NCI-H2081 (cell line): ENCODE measurements at places on chromosomes 1 and 21.
A peak's percentile ranks its signal among the peaks of the same experiment; 100 is the strongest.

DNA sequence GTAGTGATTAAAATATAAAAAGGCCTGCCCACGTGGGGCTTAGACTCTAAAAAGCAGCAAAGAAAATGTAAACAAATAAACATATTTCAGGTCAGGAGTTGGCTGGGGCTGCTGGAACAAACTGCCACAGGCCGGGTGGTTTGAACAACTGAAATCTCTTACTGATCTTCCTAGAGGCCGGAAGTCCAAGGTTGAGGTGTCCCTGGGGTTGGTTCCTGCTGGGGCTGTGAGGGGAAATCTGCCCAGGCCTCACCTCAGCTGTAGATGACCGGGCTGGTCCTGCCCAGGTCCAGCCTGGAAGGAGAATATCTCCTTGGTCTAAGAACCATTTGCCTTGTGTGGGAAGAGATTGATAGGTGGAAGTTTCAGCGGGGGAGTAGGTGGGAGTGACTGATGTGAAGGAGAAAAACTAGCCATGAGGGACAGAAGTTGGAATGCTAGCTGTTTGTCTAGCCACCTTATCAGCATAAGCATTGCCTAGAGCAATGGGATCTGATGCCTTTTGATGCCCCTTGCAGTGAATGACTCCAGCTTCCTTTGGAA lies 221.1 kb downstream of the DYRK1A start:
- no peak for DNase-seq

DNA sequence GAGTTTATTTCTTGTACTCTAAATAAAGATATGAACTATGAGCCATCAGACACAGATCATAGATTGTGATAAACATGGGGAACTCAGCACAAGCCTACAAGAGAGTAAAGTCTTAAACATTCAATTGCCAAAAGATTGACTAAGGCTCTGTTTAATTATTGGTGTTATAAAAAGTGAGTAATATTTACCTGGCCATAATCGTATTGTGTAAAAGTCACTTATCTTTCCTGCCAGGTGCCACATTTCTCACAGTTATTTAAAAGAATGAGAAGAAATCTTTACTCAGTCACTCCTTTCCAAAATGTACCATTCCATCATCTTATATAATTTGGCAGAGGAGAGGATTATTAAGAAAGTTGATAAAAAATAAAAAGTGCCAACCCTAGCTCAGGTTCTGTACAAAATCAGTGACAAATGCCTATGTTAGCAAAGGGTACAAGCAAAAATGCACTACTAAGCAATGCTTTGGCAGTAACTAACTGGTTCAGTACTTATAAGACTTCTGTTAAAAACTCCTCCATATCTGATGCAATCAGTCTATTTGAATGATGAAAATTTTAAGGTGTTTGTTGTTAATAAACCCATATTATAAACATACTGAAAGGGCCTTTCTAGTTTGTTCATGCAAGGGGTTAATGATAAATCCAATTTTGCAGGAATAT lies 5.8 kb upstream of the NR5A2 start:
- DNase-seq = no peak

DNA sequence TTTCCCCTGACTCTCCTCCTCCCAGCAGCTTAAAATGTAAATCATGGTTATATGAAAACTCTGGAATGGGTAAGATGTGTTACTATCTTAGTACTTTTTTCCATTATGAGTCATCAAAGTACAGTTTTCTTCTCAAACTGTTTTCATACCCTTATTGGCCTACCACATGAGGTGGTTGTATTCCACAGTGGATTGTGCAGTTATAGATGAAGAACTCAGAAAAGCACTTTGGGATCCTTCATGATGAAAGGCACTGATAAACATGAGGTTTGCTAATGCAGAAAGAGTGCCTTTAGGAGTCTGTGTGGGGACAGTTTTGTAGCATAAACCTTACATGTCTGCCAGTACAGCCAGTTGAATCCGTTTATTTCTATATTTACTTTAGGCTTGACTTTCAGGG lies 32.0 kb upstream of the MYOCOS start:
- no peak for DNase-seq

DNA sequence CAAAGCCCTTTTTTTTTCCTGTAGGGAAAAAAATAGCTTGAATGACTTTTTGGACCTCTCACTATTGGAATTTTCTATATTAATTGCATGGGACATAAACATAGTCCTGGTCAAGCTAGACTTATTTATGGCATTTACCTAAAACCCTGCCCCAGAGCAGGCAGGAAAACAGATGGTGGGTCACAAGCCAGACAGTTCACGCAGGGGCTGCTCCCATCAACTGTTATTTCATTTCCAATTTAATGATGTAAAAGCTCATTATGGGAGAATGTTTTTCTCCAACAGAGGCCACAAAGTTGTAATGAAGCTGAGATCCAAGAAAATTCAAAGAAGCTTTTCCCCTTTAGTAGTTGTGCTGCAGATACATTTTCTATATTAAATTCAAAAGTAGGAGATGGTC lies 99.2 kb downstream of the SGIP1 start:
- no peak for DNase-seq

- peak; percentile 73 for DNase-seq
Observed at GRCh38 chr1:31795801-31796621, 19.8 kb downstream of the SPOCD1 start.

- no peak for DNase-seq
Observed at GRCh38 chr21:45927851-45928850, 53.4 kb upstream of the COL6A1 start.

DNA sequence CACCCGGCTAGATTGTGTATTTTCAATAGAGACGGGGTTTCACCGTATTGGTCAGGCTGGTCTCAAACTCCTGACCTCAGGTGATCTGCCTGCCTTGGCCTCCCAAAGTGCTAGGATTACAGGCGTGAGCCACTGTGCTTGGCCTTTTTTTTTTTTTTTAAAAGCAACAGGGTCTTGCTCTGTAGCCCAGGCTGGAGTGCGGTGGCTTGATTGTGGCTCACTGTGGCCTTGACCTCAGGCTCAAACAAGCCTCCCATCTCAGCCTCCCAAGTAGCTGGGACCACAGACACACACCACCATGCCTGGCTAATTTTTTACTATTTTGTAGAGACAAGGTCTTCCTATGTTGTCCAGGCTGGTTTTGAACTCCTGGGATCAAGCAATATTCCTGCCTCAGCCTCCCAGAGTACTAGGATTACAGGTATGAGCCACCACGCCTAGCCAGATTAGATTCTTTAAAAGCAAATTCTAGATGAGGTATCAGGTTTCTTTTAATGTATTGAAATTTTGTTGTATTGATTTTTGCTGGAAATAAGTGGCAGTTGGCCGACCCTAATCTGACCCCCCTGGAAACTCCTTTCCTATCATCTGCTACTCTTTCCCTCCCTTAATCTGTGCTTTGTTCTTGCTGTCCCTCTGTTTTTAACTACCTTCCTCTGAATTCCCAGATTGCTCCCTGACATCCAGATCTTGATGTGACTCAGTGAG lies 26.6 kb downstream of the ZFYVE9 start:
- no peak for DNase-seq

- DNase-seq = no peak
Observed at GRCh38 chr1:170678027-170678600, 14.2 kb downstream of the PRRX1 start.

- DNase-seq = no peak
Observed at GRCh38 chr1:29062157-29062942, 61.4 kb downstream of the TMEM200B start.

DNA sequence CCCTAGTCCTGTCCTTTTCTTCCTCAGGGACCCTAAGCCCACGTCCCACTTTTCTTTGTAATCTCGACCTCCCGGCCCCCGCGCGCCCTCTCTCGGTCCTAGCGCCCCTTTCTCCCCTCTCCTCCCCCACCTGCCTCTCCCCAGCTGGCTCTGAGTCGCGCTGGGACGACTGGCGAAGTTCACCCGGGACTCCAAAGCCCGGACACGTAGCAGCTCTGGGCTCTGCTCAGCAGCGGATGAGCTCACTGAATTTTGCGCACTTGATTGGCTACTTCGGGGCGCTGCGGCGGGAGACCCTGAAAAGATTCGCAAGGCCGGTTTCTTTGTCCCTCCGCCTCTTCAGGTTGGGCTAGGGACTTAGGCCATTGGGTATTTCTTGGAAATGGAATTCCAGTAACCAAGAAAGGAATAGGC lies 16.3 kb upstream of the ACKR1 start:
- no peak for DNase-seq

DNA sequence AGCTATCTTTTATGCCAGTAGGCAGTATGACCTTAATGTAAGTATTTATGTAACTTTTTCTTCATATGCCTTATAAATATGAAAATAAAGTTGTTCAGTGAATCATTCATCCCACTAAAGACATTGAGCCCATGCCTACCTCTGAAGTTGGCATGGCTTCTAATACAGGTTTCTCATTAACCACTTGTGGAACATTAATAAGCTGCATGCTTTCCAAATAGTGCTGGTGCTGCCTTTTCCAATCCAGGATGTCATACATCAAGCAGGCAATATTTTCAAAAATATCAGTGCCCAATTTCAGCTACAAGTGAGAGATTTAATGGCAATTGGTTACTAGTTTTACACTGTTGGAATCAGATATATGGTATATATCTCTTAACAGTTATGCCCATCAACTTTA lies 92.0 kb downstream of the SPAG17 start:
- no peak for DNase-seq

GRCh38 chr1:113830039-113830438 lies 17.8 kb upstream of the RSBN1 start:
- DNase-seq = no peak

GRCh38 chr1:21541329-21541728 lies 32.1 kb downstream of the ALPL start:
- DNase-seq = no peak

GRCh38 chr1:14498839-14499238 lies 99.6 kb upstream of the KAZN start:
- no peak for DNase-seq

- no peak for DNase-seq
Observed at GRCh38 chr1:2985067-2985561, 36.2 kb upstream of the ACTRT2 start.

DNA sequence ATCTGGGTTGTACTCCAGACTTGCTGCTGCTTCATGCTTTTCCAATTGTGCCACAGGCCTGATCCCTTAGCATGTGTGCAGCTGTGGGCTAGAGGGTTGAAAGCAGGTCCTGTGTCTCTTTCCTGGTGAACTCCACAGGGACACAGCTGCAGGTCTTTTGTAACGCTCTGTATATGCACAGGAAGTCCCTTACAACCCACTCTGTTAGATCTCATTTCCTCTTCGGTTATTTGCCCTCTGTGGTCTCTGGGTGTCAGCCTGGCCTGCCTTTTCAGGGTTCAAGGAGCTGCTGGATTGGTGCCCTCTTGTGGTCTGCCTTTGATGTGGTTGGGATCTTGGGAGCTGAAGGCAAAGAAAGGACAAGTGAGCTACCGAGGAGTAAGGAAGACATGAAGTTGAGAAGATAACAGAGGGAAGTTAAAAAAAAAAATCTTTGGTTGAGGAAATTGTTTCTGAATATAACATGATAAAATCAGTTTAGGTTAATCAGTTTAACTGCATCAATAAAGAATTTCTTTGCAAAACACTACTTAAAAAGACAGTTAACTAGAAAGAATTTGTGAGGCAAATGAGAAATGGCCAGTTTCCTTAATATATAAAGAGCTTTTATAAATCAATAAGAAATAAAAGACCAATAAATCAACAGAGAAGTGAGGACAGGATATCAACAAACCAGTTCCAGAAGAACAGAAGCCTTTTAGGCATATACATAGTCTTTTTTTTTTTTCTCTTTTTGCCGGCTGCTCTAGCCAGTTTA lies 44.1 kb downstream of the UCK2 start:
- DNase-seq = peak; percentile 59

GRCh38 chr1:151716771-151717631 lies at the start of gene CELF3:
TSS of gene CELF3 (minus strand) at chr1:151716803. CDS start at chr1:151716020, 783 bp downstream.
- DNase-seq = peak; percentile 99

- DNase-seq = no peak
Observed at GRCh38 chr1:39733161-39733560, 5.5 kb upstream of the PPIE start.

DNA sequence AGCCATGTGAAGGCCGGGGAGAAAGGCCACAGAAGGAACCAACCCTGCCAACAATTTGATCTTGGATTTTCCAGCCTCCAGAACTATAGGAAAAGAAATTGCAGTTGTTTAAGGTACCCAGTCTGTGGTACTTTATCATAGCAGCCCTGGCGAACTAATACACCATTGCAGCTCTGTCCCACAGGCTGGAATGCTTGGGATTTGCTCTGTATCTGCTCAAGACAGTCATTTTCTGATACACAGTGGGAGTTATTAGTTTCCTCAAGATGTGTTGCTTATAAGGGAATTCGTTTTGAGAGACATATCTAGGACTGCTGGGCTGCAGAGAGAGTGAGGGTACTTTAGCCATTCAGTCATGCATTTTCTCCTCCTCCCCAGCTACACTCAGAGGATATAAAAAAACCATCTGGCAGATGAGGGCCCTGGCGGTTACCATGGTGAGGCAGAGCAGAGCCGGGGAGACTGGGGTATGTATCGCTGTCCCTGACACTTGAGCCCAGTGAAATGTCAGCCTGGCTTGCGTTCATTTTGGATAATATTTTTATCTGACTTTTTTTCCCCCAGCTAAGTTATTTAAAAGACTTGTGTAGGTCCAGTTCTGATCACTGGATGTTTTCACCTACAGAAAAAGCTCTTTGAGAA lies 104.6 kb downstream of the DIRAS3 start:
- DNase-seq = peak; percentile 5

DNA sequence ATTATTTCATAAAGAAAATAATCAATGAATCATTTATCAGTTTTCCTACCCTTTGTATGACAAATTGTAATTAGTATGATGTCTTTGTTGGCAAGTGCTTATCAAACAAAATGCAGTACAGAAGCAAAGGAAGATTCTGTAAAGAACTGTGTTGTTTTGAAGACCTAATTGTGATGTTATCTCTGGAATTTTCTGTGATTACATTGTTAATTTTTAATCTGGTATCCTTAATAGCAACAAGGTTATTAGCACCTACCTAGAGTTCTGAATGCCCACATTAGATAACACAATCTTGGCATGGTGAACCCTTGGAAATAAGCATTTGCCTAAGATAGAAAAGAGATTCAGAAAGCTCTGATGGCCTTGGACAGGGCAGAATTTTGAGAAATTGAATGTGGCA lies 274.1 kb upstream of the ST6GALNAC5 start:
- DNase-seq = no peak

GRCh38 chr1:192376374-192376773 lies 59.6 kb downstream of the RGS21 start:
- no peak for DNase-seq

DNA sequence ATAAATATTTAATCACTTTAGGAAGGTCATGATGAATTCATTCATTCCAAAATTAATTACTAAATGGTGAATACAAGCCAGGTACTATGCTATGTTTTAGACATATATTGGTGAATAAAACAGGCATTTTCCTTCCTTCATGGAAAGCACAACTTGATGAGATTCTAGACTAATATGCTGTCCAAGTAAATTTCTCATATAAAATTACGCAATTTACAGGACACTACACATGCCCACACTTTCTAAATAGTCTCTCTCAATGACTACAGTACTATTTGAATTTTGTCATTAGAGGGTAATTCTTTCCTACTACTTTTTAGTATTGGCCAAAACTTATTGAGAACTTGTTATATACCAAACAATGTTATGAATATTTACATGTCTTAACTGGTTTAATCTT lies 150.6 kb downstream of the CRB1 start:
- no peak for DNase-seq

DNA sequence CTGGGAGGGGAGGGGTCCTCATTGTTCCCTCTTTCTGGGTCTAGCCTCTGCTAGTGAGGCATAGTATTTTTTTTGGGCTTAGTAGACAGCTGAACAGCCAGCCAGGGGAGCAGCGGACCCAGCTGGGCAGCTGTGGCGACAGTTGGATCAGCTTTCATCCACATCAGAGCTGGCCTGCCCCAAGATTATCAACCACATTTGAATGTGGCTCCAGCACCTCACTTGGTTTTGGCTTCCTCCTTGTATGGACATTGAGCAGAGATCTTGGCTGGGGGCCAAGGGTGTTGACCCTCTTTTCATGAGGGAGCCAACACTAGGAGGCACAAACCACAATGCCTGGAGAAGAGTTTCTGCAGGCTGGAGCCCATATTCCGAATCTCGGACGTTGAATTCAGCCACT lies 25.0 kb downstream of the WNT4 start:
- no peak for DNase-seq
